ENCODE measurements at places on chromosomes 7 and 10. TPM values are rescaled to one million over a fixed set of nuclear protein-coding genes. Genes with fewer than 3 reads are reported as not detected.

DNA sequence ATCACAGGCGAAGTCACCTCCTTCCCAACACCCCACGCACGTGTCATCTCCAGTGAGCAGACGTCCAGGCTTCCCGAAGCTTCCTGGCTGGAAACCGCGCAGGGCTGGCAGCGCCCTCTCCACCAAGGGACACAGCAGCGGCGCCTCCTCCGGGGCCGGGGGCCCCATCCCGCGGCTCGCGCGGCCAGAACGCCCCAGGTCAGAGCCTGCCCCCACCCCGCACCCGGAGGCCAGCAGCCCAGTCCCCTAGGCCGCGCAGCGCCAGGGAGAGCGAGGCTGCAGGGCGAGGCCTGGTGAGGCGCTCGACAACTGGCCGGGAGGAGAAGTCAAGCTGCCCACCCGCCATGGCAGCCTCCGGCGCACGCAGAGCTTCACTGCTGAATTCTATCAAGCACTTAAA, 247.0 kb downstream of the SEMA3D start:
- no peak for ATAC-seq

GRCh38 chr7:104653825-104654401, 325.5 kb downstream of the LHFPL3 start:
- no peak for ATAC-seq

GRCh38 chr7:1059200-1060091, 15.1 kb downstream of the GPR146 start:
- peak; percentile 44 for ATAC-seq

- no peak for ATAC-seq
These were observed 6.6 kb downstream of the LAT2 start for GRCh38 chr7:74216361-74216761.

DNA sequence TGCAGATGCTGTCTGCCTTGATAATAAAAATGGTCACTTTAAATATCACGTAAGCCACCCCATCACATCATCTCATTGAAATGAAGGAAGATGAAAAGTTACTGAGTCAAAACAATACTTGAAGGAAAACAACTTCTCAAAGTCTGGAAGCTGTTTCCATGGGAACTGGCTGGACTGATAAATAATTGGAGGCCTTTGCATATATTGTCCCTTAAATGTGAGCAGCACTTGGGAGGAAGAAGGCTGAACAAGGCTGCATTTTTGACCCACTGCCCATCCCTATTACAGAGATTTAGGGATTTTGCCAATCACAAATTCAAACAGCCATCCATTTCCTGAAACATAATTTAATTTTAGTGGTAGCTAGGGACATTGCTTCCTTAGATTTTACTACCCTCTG, 18.2 kb upstream of the MAGI2 start:
- no peak for ATAC-seq

- no peak for ATAC-seq
These were observed 600 bp upstream of the DBNL start for GRCh38 chr7:44043902-44044301.

DNA sequence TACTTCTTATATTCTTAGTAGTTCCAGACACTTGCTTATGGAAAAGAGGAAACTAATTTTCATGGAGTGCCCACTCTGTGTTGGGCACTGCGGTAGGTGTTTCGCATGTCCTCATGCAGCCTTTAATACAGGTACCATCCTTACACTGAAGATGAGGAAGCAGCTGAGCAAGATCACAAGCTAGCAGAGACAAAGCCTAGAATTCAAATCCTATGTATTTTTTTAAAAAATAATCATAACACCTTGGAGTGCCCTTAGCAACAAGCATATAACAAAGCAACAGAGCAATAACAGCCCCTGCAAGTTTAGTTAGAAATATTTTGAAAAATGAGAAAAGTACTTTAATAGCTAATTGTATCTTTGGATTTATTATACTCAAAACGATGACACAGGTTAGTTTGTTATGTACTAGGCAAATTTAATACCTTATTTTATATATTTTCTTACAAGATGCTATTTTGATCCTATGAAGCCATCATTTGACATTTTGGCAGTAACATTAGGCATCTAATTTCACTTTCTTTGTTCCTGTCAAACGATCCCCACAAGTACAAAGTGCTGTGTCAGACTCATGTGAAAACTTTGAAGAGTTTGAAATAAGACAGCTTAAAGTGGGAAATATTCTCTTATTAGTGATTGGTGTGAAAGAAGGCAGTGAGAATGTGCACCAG, 245.8 kb downstream of the CDK14 start:
- ATAC-seq: no peak

GRCh38 chr10:8352171-8353075, 297.9 kb downstream of the GATA3 start:
- ATAC-seq: no peak

DNA sequence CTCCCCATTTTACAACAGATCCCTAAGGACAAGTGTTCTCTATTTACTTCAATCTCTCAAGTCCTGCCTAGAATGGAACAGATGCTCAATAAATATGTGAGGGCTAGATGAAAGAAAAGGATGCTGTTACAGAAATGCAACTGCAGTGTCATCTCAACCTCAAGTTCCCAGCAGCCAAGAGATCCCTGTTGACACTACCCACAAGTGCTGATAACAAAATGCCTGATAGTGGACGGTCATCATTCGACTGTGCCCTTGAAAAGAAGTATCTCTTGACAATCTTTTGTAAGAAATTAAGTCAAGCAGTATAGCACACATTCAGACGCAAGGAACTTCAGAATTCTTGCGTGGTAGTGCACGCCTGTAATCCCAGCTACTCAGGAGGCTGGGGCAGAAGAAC, 133.2 kb downstream of the PARD3 start:
- no peak for ATAC-seq

GRCh38 chr10:98425511-98426352, 10.8 kb upstream of the PYROXD2 start:
- ATAC-seq: peak; percentile 74

DNA sequence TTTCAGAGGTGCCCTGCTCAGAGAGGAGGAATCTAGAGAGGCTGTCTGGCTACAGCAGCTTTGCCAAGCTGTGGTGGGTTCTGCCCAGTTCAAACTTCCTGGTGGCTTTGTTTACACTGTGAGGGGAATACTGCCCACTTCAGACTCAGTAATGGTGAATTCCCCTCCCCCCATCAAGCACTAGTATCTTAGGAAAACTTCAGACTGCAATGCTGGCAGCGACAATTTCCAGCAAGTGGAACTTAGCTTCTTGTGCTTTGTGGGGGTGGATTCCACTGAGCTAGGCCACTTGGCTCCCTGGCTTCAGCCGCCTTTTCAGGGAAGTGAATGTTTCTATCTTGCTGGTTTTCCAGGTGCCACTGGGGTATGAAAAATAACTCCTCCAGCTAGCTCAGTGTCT, 42.8 kb downstream of the CYP2C8 start:
- ATAC-seq: no peak

DNA sequence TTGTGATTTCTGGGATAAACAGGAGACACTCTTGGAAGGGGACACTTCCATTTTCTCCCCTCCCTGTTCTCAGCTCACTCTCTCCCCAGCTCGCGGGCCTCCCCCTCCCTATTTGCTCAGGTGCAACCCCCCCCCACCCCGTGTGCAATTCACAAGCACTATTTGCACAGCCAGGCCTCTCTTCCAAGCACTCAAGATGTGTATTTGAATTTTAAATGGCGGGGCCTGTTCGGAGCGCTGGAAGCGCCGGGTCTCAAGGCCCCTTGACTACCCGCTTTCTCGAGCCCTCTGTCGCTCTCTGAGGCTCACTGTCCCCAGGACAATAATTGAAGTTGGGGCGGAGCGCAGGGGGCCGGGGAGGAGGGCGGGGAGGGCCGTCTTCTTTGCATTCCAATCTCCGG, 7.8 kb downstream of the SHH start:
- no peak for ATAC-seq

- no peak for ATAC-seq
These were observed 70.1 kb downstream of the CDK14 start for GRCh38 chr7:90666186-90666585.

DNA sequence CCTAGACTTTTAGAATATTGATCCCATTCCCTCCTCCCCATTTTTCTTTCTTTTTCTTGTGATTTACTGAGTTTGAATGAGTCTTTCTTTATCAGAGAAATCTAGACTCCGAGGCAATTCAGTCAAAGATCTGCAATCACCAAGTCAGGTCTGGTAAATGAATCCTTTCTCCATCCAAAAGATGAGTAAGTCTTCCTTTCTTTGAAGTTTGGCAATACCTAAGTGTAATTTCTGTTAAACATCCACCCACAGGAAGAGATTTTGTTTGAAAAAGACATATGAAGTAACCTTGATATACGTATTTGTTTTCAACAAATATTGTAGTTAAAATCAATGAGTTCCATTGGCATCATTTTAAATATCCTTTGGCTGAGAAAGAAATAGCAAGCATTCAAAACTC, 58.3 kb downstream of the SLC39A12 start:
- ATAC-seq: no peak

- ATAC-seq: peak; percentile 0
These were observed 218.2 kb upstream of the KLF14 start for GRCh38 chr7:130951976-130952876.

DNA sequence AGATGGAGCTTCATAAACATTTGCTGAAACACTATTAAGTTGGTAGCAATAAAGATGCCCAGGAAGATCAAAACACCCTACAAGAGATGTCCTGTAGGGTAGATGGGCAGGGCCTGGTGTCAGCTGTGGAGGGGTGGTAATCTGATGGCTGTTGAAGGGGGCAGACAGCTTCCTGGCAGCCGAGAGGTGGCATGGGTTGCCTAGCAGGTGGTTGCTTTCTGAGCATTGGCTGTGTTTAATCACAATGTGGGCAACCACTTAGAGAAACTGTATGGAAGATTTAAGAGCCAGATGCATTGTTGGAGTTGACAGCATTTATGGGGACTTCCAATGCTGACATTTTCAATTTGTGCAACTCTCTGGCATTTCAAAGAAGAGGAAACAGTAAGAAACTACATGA, 79.9 kb upstream of the SLC26A5 start:
- ATAC-seq: no peak

GRCh38 chr10:1316121-1316808, 260.1 kb downstream of the WDR37 start:
- no peak for ATAC-seq

DNA sequence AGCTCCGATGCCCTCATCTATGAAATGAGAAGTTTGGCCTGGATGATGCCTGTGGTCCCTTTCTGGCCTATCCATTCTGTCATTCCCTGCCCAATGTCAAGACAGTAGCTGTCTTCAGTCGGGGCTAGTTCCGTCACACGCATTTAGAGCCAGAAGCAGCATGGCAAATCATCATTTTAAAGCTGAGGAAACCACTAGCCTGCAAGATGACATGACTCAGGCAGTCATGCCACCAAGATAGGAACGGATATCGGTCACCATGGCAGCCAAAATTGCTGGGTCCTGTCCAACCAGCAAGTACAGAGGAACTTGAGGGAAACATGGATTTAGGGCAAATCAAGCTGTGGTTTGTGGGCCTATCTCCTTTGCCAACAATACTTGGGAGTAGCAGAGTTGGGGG, 64.5 kb upstream of the MRLN start:
- no peak for ATAC-seq

DNA sequence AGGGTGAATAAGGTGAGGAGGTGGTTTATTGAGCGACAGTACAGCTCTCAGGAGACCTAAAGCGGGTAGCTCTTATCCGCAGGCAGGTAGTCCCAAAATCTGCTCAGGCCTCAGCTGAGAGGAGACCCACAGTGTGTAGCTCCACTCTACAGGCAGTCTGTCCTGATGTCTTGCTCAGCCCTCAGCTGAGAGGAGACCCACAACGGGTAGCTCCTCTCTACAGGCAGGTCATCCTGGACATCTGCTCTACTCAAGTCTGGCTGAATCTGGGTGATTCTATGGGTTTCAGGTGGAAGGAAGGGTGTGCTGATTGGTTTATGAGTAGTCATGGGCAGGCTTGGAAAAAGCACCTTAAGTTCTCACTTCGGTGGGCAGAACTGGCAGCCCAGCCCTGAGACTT, 55.6 kb upstream of the ABCB5 start:
- no peak for ATAC-seq

DNA sequence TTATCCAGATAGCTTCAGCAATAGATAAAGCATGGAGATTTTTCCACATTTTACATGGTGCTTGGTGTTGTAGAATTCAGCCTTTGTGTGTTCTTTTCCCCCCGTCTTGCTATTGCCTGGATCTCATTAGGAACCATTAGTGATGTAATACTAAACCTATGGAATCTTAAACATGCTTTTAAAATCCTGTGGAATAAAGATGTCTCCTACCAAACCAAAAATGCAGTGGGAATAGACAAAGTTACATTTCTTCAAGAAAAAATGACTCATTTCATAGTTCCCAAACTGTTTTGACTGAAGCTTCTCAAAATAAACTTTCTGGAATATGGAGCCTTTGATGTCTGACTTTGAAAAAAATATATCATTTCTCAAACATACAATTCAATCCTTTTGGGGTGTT, 44.0 kb downstream of the CALD1 start:
- ATAC-seq: no peak

DNA sequence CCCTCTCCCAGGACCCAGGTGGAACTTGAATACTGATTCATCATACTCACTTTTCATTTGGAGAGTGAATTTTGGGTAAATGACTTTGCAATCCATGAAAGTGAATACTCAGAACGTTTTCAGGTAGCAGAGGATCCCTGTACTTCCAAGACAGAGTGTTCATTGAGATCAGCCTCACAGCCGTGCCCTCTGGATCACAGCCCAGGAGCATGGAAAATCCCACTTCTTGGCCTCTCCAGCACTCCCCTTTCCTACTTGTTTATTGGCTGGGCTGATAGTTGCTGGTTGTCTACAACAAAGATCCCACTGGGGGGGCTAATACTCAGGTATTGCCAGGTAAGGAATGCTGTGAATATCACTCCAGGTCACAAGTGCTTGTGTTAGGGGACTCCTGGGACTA, 5.9 kb downstream of the GCK start:
- ATAC-seq: no peak

Gene GNAT3
- not detected for total RNA-seq

Gene MMP21
- total RNA-seq: not detected

Gene SLC16A12
- not detected for total RNA-seq

Gene CPVL
- total RNA-seq: not detected

Gene ADAM22
- total RNA-seq: 0.82 TPM

Gene TRIM4
- total RNA-seq: 29.9 TPM

Gene CYP2C9
- total RNA-seq: not detected

Gene CALML3
- total RNA-seq: not detected

Gene RINT1
- 24.3 TPM for total RNA-seq

Gene TAS2R41
- not detected for total RNA-seq
